ENCODE measurements at places on chromosomes 12 and 14. TPM values are rescaled to one million over a fixed set of nuclear protein-coding genes. Genes with fewer than 3 reads are reported as not detected.

GRCh38 chr12:130183585-130184370 lies 21.5 kb downstream of the FZD10 start:
- peaks cover 5% of the 10 kb centered on the region for H3K27me3 ChIP-seq
- H3K4me1 ChIP-seq, result no peaks in the 10 kb centered on the region
- H3K4me3 ChIP-seq, result no peak overlapping the region

- no peaks in the 10 kb centered on the region for H3K27me3 ChIP-seq
- H3K27ac ChIP-seq, result no peak overlapping the region
- no peak overlapping the region for H3K4me3 ChIP-seq
- H3K4me1 ChIP-seq, result no peaks in the 10 kb centered on the region
Measured at GRCh38 chr12:41436076-41436475, 248.0 kb downstream of the PDZRN4 start.

- no peak overlapping the region for H3K27ac ChIP-seq
- no peak overlapping the region for H3K4me3 ChIP-seq
- H3K4me1 ChIP-seq, result no peaks in the 10 kb centered on the region
- no peaks in the 10 kb centered on the region for H3K27me3 ChIP-seq
- DNase-seq, result no peak
Measured at GRCh38 chr14:105499256-105500035, 8.4 kb downstream of the TEDC1 start.

DNA sequence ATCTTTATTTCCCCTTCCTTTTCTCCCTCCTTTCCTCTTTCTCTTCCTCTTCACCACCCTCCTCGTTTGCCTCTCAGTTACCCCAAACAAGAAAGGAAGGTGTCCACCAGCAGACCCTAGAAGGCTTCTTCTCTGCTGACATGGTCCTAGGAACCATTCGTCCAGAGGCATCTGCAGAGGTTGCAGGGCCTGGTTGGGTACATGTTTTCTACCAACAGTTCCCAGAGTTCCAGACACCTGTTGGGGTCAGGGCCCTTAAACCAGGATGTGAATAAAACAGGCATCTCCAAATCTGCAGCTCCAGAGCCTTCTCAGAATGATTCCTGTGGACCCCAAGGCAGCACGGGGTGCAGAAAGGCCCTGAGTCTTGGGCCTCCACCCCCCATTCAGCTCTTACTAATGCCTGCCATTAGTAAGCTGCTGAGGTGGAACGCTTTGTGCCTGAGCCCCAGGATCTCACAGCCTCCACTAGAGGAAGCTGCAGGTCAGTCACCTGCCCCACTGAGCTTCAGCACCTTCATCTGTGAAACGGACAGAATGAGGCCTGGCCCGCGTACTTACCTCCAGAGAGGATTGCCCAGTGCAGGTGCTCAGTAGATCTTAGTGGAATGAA lies 130.4 kb downstream of the DICER1 start:
- no peak for DNase-seq
- H3K4me1 ChIP-seq, result no peaks in the 10 kb centered on the region
- no peaks in the 10 kb centered on the region for H3K36me3 ChIP-seq
- no peak overlapping the region for H3K4me3 ChIP-seq
- H3K27ac ChIP-seq, result no peak overlapping the region

DNA sequence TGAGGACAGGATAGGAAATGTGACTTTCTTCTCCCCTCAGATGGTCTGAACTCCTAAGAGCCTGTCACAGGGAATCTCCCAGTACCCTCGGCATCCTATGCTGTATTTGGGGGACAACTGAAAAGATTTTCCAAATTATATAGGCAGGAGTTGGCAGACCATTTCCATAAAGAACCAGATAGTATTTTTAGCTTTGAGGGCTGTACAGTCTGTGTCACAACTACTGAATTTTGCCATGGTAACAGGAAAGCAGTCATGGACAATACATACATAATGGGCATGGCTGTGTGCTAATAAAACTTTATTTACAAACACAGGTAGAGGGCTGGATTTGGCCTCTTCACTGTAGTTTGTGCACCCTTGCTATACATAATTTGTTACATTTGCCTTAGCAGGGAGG lies 30.4 kb upstream of the TMEM132C start:
- no peaks in the 10 kb centered on the region for H3K27me3 ChIP-seq
- no peaks in the 10 kb centered on the region for H3K36me3 ChIP-seq
- DNase-seq, result no peak
- no peak overlapping the region for H3K4me3 ChIP-seq
- no peak overlapping the region for H3K27ac ChIP-seq
- no peaks in the 10 kb centered on the region for H3K4me1 ChIP-seq

DNA sequence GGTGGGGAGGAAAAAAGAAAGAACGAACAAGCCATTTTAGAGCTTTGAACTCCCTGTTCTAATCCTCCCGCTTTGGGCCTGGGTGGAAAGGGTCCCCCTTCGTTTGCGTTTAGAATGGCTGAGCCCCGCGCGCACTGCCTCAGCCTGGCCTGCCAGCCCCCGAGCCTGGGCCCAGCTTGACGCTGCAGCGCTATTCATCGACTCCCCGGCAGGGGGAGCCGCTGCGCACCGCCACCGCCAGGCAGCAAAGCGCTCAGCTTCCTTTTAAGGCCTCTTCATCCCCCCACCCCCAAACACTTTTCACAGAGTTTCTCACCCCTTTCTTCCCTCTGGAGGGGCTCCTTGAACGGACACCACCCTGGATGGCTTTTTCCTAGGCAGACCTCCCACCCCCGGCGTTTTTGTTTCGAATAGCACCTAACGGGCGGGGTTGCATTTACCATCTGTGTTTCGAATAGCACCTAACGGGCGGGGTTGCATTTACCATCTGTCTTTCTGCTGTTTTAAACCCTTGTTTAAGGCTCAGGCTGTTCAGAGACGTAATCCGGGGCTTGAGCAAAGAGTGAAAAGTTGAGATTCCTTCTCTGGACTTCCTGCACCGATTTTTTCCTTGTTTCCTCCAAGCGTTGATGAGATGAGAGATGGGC lies 56.4 kb upstream of the PIWIL1 start:
- H3K4me1 ChIP-seq, result no peaks in the 10 kb centered on the region
- H3K36me3 ChIP-seq, result no peaks in the 10 kb centered on the region
- DNase-seq, result peak; percentile 46
- H3K27ac ChIP-seq, result no peak overlapping the region
- peaks cover 2% of the 10 kb centered on the region for H3K27me3 ChIP-seq
- no peak overlapping the region for H3K4me3 ChIP-seq

GRCh38 chr12:95998611-95999286 lies 2.6 kb upstream of the HAL start:
- H3K27ac ChIP-seq, result no peak overlapping the region
- H3K4me1 ChIP-seq, result no peaks in the 10 kb centered on the region
- peak; percentile 84 for DNase-seq
- no peaks in the 10 kb centered on the region for H3K36me3 ChIP-seq
- H3K4me3 ChIP-seq, result no peak overlapping the region

- no peaks in the 10 kb centered on the region for H3K36me3 ChIP-seq
- peak overlapping the region; percentile 50 for H3K27ac ChIP-seq
- H3K4me1 ChIP-seq, result no peaks in the 10 kb centered on the region
- H3K27me3 ChIP-seq, result no peaks in the 10 kb centered on the region
- H3K4me3 ChIP-seq, result no peak overlapping the region
Measured at GRCh38 chr12:64087761-64088160, 134.3 kb downstream of the KICS2 start.

The GALNT8 gene
- polyA plus RNA-seq, result 1.3 TPM

The TAS2R8 gene
- not detected for polyA plus RNA-seq

All from hepatocyte (in vitro differentiated cells).